NCI-H1694 (cell line): ENCODE measurements at places on chromosomes 2 and 18.

GRCh38 chr2:177129610-177130009 is 83.0 kb upstream of the HNRNPA3 start:
- DNase-seq = no peak

DNA sequence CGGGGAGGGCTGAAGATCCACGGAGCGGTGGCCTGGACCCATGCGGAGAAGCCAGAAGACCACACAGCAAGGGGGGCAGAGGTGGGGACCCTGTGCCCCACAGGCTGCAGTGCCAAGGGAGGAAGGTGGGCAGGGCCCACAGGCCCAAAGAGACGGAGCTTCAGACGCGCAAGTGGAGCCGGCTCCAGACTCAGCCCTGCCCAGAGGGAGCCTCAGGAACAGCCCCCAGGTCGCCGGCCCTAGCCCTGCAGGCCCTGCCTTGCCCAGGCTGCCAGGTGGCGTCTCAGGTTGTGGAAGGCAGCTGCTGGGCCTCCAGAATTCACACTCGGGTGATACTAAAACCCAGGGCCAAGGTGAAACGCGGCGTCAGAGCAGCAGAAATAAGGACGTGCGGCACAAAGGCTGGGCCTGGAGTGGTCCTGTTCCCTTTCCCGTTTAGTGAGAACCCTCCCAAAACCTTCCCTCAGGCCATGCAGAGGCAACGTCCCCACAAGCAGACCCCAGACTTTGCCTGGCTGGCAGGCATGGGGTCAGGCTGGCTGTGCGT is 36.8 kb downstream of the SLC66A2 start:
- no peak for DNase-seq

- no peak for DNase-seq
These were observed 87.6 kb upstream of the NFU1 start for GRCh38 chr2:69524799-69525198.

GRCh38 chr2:198523710-198524109 is 719.3 kb downstream of the PLCL1 start:
- DNase-seq = no peak

DNA sequence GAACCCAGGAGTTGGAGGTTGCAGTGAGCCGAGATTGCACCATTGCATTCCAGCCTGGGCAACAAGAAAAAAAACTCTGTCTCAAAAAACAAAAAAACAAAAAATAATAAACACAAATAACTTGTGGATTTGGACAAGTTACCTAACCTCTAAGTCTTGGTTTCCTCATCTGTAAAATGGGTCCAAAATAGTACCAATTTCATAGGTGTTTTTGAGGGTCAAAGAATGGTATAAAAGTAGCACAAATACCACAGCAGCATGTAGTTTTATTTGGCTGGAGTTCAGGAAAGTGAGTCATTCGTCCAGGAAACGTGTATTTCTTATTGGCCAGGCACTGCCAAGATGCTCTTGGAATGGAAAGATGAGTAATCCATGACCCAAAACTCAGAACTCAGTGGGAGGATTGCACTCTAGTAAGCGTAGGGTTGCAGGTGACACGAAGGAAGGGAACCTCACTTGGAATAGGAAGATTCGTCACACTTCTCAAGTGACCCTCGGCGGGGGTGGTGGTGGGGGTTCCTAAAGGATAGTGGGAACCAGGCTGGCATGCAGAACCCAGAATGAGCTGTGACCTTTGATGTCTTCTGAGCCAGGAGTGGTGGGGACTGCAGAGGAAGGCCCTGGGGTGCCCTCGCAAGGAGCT is 24.4 kb downstream of the GRHL1 start:
- DNase-seq = no peak

DNA sequence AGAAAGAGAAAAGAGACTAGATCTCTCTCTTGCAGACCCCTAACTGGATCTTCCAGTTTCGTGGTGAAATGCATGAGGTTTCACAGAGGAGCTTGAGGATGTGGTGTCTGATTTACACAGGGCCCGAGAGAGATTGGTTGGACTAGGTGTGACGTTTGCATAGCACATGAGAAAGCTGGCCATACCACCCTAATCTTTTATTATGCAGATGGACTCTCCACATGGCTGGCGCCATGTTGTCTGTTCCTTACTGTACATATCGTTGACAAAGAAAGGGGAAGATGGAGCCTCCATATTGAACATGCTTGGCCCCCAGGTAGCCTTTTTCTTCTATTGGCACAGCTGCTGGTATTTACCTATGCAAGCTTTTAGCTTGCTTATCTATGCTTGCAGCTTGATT is 27.5 kb upstream of the PGAP1 start:
- no peak for DNase-seq

GRCh38 chr18:22074282-22075070 is 94.9 kb upstream of the GATA6 start:
- no peak for DNase-seq

GRCh38 chr2:20576598-20577115 is 74.2 kb downstream of the HS1BP3 start:
- DNase-seq = no peak

DNA sequence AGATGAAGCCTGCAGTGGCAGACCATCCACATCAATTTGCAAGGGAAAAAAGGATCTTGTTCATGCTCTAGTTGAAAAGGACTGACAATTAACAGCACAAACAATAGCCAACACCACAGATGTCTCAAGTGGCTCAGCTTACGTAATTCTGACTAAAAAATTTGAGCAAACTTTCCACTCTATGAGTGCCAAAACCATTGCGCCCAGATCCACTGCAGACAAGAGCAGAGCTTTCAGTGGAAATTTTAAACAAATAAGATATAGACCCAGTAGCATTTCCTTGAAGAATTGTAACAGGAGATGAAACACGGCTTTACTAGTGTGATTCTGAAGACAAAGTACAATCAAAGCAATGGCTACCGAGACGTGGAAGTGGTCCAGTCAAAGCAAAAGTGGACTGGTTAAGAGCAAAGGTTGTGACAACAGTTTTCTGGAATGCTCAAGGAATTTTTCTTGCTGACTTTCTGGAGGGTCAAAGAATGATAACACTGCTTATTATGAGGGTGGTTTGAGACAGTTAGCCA is 12.0 kb upstream of the ZNF396 start:
- no peak for DNase-seq

DNA sequence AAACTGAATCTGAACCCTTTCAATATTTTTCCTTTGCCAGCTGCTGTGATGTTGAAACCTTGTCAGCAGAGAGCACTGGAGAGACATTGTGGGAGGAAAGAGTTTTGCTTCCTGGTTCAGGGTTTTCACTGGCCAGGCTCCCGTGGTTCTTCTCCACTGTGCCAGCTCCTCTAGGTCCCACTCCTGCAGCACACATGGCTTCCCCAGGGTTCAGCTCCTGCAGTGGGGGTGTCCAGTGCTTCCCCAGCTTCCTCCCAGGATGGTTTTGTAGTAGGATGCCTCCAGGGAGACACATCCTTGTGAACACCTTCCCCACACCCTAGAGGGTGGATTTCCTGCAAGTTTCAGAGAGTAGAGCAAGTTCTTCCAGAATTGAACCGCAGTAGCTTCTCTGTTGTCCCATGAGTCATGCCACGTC is 24.0 kb upstream of the SULT1C3 start:
- no peak for DNase-seq

- DNase-seq = no peak
These were observed 64.1 kb upstream of the RAB6C start for GRCh38 chr2:129915303-129915840.

- no peak for DNase-seq
These were observed 1.1 kb upstream of the HIBCH start for GRCh38 chr2:190320696-190321095.

DNA sequence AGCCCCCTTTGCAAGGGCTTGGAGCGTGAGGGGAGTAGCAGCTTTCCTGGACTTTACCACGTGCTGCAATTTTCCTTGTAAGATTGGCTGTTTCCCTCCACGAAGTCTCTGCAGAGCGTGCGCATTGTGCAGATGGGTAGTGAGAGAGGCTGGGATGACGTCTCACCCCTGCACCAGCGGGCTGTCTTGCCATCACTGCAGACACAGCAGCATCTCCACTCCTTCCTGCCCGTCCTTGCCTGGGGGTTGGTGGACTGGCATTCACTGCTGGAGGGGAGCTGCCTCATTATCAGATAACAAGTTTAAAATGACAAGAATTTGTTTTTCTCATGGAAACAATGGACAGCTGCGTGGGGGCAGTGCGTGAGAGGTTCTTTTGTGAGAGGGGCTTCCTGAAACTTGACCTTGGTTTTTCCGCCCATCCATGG is 45.3 kb upstream of the HS6ST1 start:
- no peak for DNase-seq

GRCh38 chr2:37226863-37227262 is 4.5 kb downstream of the CEBPZ start:
- DNase-seq = no peak

- no peak for DNase-seq
These were observed 79.6 kb upstream of the REV1 start for GRCh38 chr2:99569386-99569785.

- no peak for DNase-seq
These were observed 71.7 kb upstream of the SIX3 start for GRCh38 chr2:44869761-44870160.
